ENCODE measurements at places on chromosomes 3 and 15.

DNA sequence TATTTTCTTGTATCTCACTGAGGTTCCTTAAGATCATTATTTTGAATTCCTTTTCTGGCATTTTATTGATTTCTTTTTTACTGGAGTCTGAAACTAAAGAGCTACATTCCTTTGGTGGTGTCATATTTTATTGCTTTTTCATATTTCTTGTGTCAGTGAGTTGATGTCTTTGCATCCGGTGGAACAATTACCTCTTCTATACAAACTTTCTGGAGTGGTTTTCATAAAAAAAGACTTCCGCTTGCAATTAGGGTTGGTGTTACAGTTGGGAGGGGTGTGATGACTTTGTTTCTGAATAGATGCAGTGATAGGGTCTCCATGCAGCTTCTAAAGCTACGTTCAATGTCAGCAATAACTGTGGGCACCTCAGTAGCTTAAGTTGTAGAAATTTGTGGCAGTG lies 181.7 kb downstream of the LPP start:
- DNase-seq, result no peak

GRCh38 chr3:155102329-155102728 lies 22.2 kb downstream of the MME start:
- DNase-seq, result no peak

- no peak for DNase-seq
Measured at GRCh38 chr3:45607790-45608189, 13.2 kb downstream of the LIMD1 start.

GRCh38 chr3:38606561-38606960 lies 42.9 kb downstream of the SCN5A start:
- DNase-seq, result no peak

DNA sequence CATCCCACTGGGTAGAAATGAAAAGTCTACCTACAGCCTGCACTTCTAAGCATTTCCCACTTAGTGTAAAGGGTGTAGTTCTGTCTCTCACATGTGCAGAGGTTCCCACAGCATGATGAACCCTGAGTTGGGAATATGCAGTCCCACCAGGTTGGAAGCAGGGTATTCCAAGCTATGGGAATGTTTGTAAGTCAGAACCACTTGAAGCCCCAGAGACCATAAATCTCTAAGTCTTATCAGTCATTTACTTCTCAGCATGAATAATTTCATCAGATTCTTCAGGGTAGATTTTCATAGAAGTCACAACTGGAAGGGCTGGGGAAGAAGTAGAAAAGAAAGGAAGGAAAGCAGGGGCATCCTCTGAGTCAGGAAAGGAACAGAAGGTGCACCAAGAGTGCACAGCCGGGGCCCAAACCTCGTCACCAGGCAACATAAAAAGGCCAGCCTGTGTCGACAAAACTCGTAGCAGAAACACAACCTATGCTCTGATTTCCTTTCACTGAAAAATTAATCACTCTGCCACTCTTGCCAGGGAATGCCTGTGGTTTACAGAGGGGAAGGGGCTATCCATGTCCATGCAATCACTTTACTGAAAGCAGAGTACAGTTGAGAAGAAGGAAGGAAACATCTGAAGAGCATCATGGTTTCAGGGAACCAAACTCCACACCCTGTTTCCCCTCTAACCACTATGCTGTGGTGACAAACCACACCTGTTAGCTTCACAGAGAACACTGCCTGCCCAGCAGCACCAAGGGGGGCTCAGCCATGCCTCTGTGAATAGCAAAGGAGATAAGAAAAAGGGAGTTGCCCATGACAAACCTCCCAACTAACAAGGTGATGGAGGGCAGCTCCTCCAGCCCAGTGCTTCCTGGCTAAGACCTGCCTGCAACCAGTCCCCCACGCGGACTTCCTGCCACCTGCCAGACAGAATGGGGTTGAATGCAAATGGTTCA lies 40.5 kb downstream of the SH3BP5 start:
- peak; percentile 70 for DNase-seq

DNA sequence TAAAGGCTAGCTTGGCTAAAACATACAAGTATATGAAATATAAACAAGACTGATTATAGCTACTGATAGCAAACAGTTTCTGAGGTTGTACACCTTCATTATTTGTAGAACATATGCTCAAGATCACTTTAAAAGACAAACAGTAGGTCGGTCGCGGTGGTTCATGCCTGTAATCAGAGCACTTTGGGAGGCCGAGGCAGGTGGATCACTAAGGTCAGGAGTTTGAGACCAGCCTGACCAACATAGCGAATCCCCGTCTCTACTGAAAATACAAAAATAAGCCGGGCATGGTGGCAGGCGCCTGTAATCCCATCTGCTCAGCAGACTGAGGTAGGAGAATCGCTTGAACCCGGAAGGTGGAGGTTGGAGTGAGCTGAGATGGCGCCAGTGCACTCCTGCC lies 80.3 kb downstream of the SMARCC1 start:
- no peak for DNase-seq

GRCh38 chr3:97181704-97182103 lies 367.3 kb downstream of the EPHA6 start:
- DNase-seq, result no peak

DNA sequence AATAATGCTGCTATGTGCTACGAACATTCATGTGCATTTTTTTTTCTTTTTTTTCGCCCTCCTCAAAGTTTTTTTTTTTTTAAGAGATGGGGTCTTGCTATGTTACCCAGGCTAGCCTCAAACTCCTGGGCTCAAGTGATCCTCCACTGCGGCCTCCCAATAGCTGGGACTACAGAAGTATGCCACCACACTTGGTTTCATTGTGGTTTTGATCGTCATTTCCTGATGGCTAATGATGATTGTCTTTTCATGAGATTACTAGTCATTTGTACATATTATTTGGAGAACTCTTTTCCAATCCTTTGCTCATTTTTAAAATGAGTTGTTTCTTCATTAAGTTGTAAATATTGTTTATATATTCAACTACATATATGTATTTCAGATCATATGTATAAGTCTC lies 48.8 kb downstream of the FBXO22 start:
- no peak for DNase-seq

- DNase-seq, result no peak
Measured at GRCh38 chr3:112096176-112096575, 10.0 kb downstream of the C3orf52 start.

GRCh38 chr3:106261396-106261795 lies 392.6 kb upstream of the CBLB start:
- no peak for DNase-seq

GRCh38 chr3:159128628-159129027 lies 326.8 kb downstream of the MFSD1 start:
- no peak for DNase-seq

- no peak for DNase-seq
Measured at GRCh38 chr15:46441294-46442062, 806.6 kb downstream of the SQOR start.

GRCh38 chr3:191290311-191291025 lies 38.7 kb upstream of the CCDC50 start:
- peak; percentile 22 for DNase-seq

GRCh38 chr15:90367576-90367975 lies 15.5 kb downstream of the ZNF774 start:
- DNase-seq, result no peak

DNA sequence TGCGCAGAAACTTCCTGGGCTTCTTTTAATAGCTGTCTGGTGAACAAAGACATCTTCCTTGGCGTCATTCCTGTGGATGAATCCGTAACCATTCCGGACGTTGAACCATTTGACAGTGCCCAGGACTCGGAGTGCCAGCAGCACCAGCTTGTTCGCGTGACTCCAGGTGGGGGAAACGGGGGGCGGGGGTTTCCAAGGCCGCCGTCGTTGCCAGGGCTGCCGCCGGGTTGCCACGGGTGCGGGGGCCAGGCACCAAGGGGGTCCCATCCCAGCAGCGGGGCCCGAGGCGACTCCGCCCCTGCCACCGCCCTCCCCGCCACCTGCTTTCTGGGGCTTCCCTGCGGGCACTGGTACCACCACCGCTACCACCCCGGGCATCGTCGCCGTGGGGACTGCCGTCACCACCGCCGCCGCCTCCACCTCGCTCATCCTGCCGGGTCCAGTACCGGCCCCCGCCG lies 22.8 kb downstream of the RGMA start:
- no peak for DNase-seq

- DNase-seq, result no peak
Measured at GRCh38 chr15:31381801-31382712, 55.4 kb downstream of the KLF13 start.

DNA sequence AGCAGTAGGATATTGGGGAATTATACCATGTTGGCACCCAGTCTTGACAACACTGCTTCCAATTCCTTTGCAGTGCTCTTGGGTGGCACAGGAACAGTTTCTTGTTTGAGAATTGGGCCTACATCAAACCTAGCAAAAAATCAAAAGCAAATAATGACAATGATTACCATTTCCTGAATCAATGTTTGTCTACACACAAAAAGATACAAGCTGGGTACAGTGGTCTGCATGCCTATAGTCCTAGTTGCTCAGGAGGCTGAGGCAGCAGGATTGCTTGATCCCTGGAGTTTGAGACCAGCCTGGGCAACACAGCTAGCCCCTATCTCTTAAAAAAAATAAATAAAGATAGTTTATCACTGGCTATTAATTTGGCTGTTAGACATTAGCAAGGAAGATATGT lies 8.0 kb downstream of the MTFMT start:
- DNase-seq, result no peak

DNA sequence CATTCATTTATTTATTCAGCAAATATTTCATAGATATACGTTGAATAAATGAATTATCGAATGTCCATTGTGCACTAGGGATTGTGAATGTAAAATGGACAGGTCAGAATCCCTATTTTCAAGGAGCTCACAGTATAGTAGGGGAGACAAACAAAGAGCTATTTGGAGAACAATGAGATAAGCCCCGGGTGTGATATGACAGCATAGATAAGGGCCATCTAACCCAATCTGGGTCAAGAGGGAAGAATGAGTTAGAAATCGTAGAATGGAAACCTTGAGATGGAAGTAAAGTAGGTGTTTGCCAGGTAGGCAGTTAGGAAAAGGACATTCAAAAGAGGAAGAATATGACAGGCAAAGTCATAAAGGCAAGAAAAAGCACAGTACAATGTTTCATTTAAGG lies 132.2 kb upstream of the GOLGA6L4 start:
- no peak for DNase-seq

GRCh38 chr3:71997066-71997653 lies 212.2 kb upstream of the PROK2 start:
- no peak for DNase-seq

DNA sequence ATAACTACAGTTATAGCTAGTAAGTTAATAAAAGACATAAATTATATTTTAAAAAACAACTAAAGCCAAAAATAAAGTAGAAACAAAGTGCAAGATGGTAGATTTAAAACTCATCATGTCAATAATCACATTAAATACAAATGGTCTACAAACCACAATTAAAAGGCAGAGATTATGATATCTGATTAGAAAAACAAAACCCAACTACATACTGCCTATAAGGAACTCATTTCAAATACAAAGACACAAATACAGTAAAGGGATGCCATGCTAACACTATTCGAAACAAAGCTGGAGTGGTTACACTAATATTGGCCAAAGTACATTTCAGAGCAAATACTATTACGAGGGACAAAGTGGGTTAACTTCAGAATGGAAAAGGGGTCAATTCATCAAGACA lies 426.5 kb downstream of the SHQ1 start:
- no peak for DNase-seq

DNA sequence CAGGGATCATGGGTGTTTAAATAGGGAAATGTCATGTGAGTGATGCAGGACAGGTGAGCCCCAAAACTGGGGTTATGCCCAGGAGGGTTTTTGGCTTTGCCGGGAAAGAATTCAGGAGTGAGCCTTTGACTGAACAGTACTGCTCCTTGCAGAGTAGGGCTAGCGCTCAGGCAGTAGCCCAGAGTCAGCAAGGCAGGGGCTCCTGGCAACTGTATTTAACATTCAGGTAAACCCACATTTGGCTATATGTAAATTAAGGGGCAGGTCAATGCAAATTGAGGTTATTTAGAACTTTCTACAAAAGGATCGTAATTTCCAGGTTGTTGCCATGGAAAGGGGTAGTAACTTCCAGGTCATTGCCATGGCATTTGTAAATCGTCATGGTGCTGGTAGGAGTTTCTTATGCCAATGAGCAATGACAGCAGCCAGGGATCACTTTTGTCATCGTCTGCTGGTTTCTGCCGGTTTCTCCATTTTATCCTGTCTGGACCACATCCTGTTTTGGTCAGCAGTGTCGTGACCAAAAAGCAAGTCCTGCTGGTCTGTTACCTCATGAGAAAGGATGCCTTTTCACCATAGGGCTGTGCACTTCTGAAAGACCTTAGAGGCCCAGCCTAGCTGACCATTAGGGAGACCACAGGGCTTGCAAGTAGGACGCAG lies 24.3 kb downstream of the MTHFS start:
- no peak for DNase-seq

GRCh38 chr15:63348392-63348791 lies 33.3 kb downstream of the CA12 start:
- DNase-seq, result no peak

GRCh38 chr3:81910244-81910852 lies 148.9 kb upstream of the GBE1 start:
- peak; percentile 2 for DNase-seq

DNA sequence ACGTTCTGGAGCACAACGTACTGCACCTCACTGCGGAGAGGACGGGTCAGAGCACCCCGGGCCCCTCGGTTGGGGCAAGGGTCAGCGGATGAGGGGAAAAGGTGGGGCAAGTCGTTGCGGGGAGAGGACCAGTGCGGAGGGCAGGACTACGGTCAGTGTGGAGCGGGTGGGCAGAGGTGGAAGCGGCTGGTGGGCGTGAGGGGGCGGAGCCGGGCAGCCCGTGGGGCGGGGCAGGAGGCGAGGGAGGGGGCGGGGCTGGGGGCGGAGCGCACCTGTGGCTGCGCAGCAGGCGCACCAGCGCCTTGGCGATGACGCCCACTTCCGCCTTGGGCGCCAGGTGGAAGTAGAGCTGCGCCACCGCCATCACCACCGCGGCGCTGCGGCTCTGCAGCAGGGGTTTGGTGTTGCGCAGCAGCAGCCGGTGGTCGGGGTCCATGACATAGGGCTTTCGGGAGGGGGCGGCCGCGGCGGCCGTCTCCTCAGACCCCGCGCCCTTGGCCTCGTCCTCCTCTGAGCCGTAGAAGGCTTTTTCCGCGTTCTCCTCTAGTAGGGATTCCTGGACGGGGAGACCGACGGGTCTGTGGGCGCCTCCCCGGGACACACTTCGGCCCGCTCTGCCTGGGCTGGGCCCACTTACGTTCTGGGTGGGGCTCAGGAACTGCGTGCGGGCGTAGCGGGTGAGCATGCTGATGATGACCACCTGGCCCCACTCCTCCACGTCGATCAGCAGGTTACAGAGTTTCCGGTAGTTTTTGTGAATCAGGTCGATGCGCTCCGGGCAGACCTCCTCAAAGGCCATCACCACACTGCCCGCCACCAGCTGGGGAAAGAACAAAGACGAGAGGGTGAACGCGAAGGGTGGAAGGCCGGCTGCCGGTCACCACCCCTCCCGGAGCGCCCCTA lies 29.2 kb downstream of the AP3B2 start:
- DNase-seq, result peak; percentile 88

GRCh38 chr3:11956781-11957180 lies 47.4 kb upstream of the SYN2 start:
- DNase-seq, result no peak

DNA sequence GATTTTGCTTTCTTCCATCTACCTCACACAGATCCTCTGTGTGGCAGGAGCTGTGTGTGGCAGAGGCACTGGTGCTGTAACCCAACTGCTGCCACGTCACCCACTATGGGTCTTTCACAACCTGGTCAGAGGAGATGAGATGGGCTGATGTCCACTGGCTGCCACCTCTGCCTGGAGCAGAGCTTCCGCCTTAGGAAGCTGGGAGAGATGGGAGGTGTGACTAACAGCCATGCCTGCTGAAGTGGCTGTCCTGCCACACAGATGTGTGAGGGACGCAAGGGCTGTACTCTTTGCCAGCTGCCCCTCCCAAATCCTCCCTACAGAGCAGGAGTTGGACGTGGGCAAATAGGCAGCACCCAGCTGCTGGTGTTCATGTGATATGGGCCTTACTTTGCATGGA lies 329.5 kb downstream of the GABRB3 start:
- no peak for DNase-seq
